ENCODE measurements at places on chromosomes 4 and X.

GRCh38 chr4:153788413-153789276 is at the start of gene SFRP2:
SFRP2 (minus strand) TSS chr4:153789083; CDS start chr4:153788835, 248 bp downstream.
- no peak for DNase-seq

GRCh38 chr4:38856524-38857337 is at the start of gene TLR6:
TLR6 (minus strand) TSS chr4:38856817; CDS start chr4:38829473, 27,344 bp downstream.
- peak; percentile 72 for DNase-seq

- DNase-seq, result no peak
These were observed 12.2 kb upstream of the CDK16 start for GRCh38 chrX:47206316-47206715.

DNA sequence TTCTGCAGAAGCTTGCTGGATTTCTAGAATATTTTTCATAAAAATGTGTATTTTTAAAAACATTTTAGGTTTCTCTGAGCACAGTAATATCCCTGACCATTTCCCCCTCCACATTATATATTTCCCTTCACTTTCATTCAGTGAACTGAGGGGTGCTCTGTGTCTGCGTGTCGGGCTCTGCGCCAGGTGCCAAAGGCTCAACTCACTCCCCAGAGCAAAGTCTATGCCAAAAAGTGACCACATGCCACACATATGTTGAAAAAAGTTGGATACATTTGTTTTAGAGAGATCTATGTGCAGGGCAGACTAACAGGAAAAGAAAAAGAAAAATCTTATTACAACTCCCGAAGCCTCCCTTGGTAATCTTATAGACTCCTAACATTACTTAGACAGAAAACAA is 233.7 kb downstream of the MGST2 start:
- no peak for DNase-seq

- no peak for DNase-seq
These were observed 45.8 kb upstream of the IL21 start for GRCh38 chr4:122666527-122667245.

GRCh38 chr4:96598465-96598864 is 758.6 kb downstream of the PDHA2 start:
- DNase-seq, result no peak

DNA sequence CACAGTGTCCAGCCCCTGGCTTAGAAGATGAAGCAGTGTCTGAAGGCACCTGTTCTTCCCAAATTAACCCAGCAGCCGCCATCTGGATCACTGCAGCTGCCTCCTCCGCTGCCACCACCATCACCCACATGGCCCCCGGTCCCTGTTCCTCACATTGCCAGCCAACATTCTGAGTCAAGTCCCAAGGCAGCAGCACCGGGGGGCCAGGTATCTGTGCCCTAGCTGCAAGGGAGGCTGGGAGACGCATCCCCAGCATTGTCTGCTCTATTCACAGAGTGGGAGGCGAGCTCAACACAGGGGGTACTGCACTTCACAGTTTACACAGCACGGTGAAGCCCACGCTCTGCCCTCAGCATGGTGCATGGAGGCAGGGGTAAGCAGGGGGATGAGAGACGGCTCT is 42.3 kb upstream of the MAN2B2 start:
- DNase-seq, result no peak

- no peak for DNase-seq
These were observed 130.9 kb upstream of the CASK start for GRCh38 chrX:42054256-42054655.

GRCh38 chr4:95627709-95628108 is 78.9 kb upstream of the UNC5C start:
- DNase-seq, result no peak

- DNase-seq, result no peak
These were observed 185.6 kb upstream of the S100G start for GRCh38 chrX:16464369-16464768.

Measured in activated naive CD8-positive, alpha-beta T cell treated with anti-CD3 and anti-CD28 coated beads, Interleukin-2, amount 50 U/mL, for 24 hours (primary cell).